ENCODE measurements at places on chromosomes 12 and 14.

- DNase-seq = no peak
Observed at GRCh38 chr14:54682578-54682977, 115.7 kb downstream of the SAMD4A start.

- DNase-seq = no peak
Observed at GRCh38 chr14:64572386-64573104, 22.8 kb downstream of the PPP1R36 start.

GRCh38 chr12:15851919-15852318 lies 30.3 kb upstream of the STRAP start:
- no peak for DNase-seq

DNA sequence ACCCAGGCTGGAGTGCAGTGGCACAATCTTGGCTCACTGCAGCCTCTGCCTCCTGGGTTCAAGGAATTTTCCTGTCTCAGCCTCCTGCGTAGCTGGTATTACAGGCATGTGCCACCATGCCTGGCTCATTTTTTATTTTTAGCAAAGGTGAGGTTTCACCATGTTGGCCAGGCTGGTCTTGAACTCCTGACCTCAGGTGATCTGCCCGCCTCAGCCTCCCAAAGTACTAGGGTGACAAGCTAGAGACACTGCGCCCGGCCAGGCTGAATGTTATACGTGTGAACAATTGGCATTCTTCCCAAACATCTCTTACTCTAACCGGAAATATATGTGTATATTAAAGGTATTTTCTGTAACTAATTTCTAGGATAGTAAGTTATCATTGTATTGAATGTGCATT lies 13.2 kb upstream of the LIMA1 start:
- DNase-seq = no peak
